ENCODE measurements at places on chromosomes 1 and 21.
A peak's percentile ranks its signal among the peaks of the same experiment; 100 is the strongest.

DNA sequence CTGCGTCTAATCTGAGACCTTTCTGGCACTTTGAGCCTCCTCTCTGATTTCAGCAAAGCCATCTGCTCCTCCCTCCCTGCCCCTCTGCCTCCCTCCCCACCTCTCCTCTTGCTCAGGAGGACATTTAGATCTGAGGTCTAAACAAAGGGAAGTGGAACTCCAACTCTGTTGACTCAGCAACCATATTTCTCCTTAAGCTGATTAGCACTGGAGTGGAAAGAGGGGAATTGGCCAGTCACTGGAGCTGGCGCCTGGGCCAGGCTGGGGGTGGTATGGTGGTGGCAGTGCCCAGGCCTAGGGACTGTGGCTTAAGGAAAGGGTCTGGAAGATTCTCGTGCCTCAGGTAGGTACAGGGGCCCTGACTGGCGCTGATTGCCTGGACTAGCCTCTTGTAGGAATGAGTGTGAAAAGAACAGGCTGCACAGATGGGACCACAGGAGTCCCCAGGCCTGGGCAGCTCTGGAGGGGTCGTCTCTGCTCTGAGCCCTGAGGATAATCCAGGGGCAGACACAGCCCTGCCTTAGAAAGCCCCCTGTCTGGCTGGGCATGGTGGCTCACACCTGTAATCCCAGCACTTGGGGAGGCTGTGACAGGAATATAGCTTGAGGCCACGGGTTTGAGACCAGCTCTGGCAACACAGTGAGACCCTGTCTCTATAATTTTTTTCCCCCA lies 11.9 kb downstream of the SH2D2A start:
- no peak for DNase-seq

DNA sequence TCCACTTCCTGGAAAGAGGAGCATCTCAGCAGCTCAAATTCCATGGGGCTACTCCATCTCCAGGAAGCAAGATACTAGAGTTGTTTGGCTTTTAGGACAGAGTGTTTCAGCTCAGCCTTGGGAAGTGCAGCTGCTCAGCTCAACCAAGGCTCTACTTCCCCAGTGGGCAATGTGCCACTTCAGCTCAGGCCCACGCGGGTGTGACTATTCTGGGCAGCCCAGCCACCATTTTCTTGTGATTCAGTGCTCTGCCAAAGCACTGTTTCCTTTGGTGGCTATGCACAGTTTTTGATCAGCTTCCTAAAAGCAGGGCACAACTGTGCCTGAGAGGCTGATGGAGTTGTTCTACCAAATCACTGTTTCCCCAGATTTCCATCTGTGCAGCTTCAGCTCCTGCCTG lies 1104.9 kb upstream of the TMPRSS15 start:
- DNase-seq = no peak

- DNase-seq = no peak
Measured at GRCh38 chr1:55037733-55038551, 1.4 kb upstream of the PCSK9 start.

DNA sequence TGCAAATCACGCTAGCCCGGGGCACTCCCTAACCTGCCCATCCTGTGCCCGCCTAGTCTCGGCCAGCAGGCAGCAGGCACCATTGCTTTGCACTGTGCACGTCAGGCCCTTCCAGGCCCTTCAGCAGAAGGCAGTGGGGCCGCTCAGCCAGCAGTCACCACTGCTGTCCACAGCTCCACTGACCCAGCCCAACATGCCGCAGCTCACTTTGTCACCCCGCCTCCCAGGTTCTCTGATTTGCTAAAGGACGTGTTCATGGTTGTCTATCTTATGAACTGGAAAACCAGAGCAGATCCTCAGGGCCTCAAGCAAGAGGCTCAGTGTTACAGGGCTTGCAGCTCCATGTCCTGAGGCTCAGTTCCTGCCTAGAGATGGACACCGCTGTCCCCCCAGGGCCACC lies 14.2 kb upstream of the SPOCD1 start:
- no peak for DNase-seq

- DNase-seq = no peak
Measured at GRCh38 chr1:6965083-6965934, 180.1 kb downstream of the CAMTA1 start.

- no peak for DNase-seq
Measured at GRCh38 chr1:160092366-160093068, 5.9 kb downstream of the IGSF8 start.

DNA sequence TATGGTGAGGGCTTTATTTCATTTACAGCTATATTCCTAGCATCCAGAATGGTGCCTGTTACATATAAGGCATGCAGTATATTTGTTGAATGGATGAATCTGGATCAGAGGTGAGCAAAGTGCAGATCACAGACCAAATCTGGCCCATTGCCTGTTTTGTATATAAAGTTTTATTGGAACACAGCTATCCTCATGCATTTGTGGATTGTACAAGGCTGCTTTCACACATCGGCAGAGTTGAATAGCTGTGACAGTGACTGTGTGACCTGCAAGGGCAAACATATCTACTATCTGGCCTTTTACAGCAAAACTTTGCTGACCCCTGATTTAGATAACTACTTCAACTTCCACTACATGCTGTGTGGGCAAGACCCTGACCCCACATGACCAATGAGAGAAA lies 54.0 kb upstream of the MRPS6 start:
- no peak for DNase-seq

GRCh38 chr1:64474665-64475439 lies 4.9 kb downstream of the CACHD1 start:
- no peak for DNase-seq

DNA sequence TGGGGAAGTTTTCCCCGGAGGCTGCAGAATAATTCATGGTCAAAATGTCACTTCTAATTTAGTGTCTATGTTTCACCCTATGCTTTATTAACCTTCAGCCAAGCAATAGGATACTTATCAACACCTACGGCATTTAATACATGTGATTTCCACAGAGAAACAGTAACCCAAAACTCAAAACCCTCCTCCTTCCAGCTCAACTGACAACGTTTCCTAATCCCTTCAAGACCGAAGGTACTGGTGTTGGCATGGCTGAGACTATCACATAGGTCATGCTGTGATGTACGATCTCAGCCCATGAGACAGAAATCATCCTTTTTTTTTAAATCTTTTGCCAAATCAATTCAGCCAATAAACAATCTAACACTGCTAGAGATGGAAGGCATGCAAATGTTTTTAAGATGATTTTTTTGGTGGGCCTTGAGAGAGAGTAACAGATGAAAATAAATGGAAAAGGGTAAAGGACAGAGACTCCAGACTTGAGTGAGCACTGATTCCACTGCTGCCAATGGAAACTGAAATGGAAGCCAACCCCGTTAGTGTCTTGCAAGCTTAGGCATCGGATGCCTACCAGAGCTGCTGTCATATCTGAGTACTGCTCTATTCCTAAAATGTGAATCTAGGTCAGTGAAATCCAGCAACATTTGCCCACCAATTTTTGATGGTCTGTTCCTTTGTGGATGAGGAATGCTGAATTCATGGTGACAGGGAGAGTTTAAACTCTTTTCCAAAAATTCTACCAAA lies 63.4 kb upstream of the BCL10 start:
- DNase-seq = no peak

- DNase-seq = no peak
Measured at GRCh38 chr1:8425781-8426161, 107.9 kb downstream of the SLC45A1 start.

- no peak for DNase-seq
Measured at GRCh38 chr1:151502859-151503780, 8.1 kb upstream of the CGN start.

GRCh38 chr1:154014154-154014907 lies 23.8 kb downstream of the RPS27 start:
- DNase-seq = no peak

DNA sequence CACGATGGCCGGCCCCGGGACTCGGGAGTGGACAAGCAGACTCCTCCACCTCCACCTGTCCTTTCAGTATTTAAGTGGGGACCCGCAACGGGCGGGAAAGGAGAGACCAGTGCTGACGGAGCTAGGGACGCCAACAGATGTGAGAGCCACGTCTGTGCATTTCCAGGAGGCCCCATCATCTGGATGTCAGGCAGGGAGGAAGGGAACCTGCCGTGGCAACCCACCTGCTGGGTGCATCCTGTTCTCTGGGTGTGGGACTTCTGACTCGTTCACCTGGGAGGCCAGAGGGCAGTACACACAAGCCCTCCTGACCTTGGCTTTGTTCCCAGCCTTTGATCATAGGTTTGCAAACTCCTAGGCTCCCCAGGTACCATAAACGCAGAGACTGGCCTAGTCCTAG lies 5.6 kb upstream of the PCBP3 start:
- DNase-seq = no peak

DNA sequence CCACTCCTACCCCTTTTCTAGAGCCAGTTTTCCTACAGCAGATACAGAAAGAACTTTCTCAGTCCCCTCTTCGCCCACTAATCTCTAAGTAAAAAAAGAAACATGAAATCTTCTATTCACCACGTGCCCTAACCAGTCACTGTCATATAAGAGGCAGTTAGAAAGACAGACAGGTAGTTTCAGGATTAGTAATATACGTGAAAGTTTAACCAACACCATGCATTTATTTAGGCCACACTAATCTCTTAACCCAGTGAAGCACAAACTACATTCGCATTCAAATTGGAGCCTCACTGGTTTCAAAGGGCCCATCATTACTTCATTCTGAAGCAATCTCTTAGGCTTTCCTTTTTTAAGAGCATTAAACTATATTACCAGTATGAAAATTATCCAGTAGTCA lies 10.1 kb downstream of the GPATCH2 start:
- no peak for DNase-seq

DNA sequence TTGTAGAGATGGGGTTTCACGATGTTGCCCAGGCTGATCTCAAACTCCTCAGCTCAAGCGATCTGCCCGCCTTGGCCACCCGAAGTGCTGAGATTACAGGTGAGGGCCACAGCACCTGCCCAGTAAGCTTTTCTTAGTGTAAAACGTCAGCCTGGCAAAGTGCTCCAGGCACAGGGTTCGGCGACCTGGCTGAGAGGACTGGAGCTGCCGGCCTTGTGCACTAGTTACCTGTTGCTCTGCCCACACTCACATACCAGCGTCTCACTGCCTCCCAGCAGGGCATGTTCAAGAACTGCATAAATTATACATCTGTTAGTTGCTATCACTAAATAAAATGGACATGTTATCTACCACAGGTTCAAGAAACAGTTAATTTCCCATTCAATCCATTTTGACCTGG lies 55.2 kb downstream of the DEGS1 start:
- DNase-seq = no peak

GRCh38 chr1:192766876-192767275 lies 42.0 kb upstream of the RGS2 start:
- DNase-seq = no peak

GRCh38 chr1:169113613-169114119 lies 7.2 kb downstream of the ATP1B1 start:
- DNase-seq = peak; percentile 71

GRCh38 chr1:198160222-198160621 lies 3.4 kb downstream of the NEK7 start:
- no peak for DNase-seq

GRCh38 chr1:214615109-214615508 lies 12.1 kb downstream of the CENPF start:
- DNase-seq = no peak

GRCh38 chr1:55928576-55928975 lies 650.8 kb downstream of the PLPP3 start:
- DNase-seq = no peak

GRCh38 chr1:226473325-226473724 lies 65.4 kb upstream of the PARP1 start:
- no peak for DNase-seq

DNA sequence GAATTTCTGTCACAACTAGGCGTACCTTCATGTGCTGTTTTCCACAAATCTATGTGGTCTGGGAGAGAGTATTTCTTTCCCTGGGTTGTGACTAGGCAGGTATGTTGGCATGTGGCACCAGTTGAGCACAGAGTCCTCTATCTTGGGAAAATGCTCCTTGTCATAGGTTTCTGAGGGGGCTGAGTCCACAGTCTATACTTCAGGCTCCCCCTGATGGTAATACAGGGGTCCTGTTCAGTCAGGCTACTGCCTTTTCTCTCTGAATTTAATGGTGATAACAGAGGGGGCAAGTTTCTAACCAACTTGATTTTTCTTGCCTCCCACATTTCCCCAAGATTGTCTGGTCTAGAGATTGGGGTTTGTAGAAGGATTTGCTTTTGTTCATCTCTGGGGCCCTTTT lies 35.8 kb downstream of the VANGL1 start:
- no peak for DNase-seq

DNA sequence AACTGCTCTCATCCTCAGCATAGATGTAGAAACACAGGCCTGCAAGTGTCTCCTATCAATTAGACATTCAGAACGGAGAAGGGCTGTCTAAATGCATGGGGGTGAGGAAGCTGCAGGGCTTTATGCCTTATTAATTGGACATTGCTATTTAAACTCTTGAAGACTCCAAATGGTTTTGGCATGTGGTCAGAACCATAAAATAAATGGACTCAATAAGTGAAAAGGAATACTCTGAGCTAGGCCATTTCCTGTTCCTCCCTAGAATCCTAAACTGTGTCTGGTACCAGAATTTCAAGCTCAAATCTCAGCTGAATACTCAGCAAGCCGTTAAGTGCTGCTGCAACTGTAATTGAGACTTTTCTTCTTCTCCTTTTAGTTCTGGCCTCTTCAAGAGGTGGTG lies 80.4 kb upstream of the C1orf87 start:
- no peak for DNase-seq

DNA sequence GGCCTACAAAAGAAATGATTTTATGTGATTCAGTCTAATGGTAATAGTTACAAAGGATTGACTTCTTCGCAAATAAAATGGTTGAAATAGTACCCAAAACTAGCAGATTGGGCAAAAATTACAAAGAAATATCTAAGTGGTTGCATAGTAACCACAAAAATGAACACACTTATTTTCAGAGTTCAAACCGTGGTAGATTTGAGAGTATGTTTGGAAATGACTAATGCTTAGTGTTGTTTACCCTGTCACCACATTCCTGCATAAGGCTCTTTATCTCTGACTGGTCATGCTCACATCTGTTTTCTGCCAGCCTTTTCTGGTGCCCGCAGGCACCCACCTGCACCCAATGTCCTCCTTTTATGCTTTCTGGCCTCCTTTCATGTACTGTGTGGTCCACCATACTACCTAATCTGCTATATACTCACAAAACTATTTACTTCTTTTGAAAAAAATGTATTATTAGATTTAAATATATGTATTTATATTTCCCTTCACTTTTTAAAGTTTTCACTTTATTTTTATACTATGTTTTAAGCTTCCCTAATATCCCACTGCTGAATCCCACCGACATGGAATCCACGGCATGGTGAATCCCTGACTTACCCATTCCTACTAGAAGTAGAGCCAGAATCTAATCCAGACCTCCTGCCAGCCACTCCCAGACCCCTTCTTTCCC lies 30.3 kb downstream of the PTPRC start:
- no peak for DNase-seq

Data from RWPE2 (cell line).